GOT3 (cell line): ENCODE measurements at places on chromosomes 6 and 20.

- DNase-seq: no peak
Observed at GRCh38 chr6:81799323-81799722, 46.8 kb upstream of the TENT5A start.

GRCh38 chr6:38117281-38117680 lies 297.8 kb downstream of the ZFAND3 start:
- DNase-seq: no peak

DNA sequence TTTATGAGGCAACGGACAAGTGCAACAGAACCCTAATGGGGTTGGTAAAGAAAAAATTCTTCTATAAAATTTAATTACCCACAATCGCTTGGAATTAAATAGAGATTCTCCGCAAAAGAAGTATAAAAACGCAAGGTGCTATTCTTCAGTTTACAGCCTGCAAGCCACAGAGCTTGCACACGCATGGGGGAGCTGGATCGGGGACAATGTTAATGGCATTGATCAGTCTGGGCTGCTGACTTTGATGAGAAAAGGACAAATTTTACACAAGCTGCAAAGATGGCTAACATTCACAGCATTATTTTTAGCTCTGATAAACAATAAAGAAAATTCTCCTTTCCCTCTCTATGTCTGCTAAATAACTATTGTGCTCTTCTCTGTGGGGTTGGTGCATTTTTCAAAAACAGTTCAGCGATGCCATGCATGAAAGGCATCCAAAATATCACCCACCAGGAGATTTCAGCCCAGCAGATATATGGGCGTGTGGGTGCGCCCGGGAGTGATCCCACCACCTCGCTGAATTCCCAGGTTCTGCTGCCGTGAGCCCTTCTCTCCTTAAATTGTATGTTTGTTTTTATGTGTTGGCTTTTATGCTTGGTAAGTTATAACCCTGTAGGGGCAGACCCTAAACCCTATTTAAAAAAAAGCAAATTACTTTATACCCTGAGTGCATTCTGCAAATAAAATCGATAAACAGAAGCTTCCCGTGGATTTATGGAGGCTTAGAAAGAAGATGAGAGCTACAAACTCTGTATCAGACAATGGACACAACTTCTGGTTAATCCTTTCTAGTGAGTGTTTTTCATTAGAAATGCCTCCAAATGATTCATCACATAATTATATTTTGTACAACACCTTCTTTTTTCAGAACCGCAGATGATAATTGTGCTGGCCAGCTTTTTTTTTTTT lies 55.6 kb downstream of the NOX3 start:
- no peak for DNase-seq

GRCh38 chr20:14700639-14700960 lies 363.2 kb upstream of the FLRT3 start:
- no peak for DNase-seq

DNA sequence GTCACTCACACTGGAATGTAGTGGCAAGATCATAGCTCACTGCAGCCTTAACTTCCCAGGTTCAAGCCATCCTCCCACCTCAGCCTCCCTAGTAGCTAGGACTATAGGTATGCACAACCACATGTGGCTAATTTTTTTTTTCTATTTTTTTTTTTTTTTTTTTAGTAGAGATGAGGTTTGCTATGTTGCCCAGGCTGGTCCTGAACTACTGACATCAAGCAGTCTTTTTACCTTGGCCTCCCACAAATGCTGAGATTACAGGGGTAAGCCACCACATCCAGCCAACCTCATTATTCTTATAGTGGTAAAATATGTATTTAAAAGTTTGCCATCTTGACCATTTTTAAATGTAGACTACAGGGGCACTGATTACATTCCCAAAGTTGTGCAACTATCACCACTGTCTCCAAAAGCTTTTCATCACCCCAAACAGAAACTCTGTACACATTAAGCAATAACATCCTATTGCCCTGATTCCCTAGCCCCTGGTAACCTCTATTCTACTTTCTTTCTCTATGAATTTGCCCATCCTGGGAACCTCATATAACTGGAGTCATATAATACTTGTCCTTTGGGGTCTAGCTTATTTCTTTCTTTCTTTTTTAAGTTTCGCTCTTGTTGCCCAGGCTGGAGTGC lies 268.0 kb upstream of the JARID2 start:
- no peak for DNase-seq
